ENCODE measurements at places on chromosomes 13 and 19.

DNA sequence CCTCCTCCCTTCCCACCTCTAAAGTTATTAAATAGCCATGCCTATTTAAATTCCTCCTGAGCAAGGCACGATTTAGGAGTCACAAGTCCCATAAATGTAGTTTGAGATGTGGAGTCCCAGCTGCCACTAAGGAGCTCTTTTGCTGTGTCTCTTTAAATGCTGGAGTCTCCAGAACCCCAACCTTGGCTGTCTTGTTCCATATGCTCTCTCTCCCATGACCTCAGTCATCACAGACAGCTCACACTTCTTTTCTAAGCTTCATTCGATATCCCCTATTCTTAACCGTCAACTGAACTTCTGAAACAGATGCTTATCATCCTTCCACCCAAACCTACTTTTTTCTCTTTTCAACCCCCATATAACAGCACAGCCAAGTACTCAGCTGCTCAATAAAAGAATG lies 197.1 kb downstream of the VWA8 start:
- no peak for DNase-seq

- no peak for DNase-seq
These were observed 16.5 kb downstream of the MAU2 start for GRCh38 chr19:19337120-19337519.

DNA sequence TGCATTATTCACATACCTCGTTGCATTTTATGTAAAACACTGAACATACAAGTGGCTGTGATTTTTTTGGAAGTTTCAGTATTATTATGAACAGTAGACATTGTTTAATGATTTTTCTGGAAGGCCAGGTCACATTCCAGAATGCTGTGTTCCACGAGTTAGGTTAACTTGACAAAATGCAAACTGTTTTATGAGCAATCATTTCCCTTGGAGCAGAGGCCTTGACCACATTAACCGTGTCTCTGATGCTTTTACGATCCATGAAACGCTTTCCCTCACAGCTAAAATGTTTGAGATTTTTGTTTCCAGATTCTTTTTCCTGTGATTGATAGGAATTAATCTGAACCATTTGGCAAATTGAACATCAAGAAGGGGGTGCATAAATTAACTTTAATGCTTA lies 57.8 kb downstream of the MBNL2 start:
- DNase-seq, result no peak

DNA sequence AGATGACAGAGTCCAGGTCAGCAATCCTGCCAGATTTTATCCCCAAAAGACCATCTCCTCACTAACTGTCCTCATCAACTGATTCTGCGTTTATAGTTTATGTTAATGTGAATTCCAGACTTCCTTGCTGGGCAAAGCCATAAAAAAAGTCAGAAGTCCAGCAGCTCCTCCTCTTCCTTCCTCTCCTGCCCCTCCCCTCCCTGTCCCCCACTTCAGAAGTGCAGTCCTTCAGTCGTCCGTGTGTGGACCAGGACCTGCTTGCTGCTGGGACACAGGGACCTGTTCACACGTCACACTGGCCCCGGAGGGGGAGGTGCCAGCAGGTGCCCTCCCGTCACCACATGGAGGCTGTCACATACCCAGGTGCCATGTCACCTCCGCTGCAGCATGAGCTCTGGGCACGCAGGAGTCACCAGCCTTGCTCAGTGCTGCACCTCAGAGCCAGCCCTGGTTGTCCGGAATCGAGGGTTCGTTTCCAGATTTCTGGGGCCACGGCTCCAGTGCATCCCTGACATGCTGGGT lies 4.0 kb upstream of the MCF2L start:
- DNase-seq, result no peak

DNA sequence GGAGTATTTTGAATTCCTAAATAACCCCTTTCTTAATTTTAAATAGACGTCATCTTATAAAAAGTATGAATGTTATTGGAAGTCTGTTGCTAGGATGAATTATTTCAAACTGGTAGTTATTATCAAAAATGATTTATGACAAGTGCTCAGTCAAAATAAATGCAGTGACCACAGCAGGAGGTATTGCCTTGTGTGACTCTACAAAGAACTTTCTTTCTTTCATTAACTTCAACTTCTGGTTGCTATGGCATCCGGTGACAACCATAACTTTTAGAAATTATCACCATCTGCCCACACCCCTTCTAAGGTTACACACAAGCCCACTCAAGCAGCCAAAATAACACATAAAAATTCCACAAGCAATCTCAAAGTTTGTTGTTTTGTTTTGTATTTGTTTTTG lies 189.9 kb downstream of the DACH1 start:
- no peak for DNase-seq

DNA sequence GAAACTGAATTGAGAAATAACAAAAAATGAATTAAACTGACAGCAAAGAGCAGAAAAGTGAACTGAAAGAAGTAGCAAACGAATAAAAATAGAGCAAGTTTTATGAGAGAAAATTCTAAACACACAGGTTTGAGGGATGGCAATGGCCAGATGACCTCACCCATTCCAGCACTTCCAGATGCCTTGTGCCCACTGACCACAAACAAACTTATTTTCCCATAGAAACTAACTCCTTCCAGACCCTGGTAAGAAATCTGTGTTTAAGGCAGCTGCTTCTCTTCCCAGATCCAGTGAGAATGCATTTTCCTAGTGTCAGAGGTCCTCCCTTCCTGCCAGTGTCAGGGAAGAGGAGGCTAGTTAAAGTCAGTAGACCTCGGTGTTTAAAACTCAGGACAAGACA lies 51.7 kb downstream of the RXFP2 start:
- no peak for DNase-seq

GRCh38 chr19:30320916-30321315 lies 51.3 kb upstream of the ZNF536 start:
- no peak for DNase-seq

DNA sequence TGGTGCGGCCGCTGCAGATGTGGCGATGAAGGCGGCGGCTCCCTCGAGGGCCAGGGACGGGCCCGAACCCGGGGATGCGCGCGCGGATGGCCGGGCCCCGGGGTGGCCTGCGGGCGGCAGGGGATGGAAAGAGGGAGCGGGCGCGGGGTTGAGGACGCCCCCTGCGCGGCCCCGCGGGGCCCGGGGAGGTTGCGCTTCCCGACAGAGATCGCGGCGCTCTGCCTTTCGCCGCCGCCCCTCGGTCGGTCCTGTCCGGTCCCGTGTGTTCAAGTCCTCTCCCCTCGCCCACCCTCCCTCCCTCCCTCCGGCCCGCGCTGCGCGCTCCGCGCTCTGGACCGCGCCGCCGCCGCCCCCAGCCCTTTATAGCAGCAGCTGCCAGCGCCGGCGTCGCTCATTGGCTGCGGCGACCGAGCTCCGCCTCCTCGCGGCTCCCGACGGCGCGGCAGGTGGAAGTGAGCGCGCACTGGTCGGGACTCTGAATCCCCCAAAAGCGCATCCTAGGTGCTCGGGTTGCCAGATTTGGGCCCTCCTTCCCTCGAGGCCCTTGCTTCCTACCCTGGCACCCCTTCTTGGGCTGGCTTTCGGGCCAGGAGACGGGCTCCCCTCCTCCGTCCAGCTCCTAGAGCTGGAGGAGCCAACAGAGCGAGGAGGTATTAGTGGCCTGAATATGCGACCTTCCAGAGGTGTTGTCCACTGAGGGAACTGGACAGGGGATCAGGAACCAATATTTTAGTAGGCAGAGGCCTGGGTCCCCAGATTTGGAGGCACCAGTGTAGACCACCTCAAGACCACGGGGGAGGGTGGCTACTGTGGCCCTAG lies at the start of gene ELAVL3:
Gene ELAVL3 (minus strand): TSS at position 332 of the 819 bp plus-strand sequence. CDS start 438 bp downstream, outside the sequence.
- no peak for DNase-seq

DNA sequence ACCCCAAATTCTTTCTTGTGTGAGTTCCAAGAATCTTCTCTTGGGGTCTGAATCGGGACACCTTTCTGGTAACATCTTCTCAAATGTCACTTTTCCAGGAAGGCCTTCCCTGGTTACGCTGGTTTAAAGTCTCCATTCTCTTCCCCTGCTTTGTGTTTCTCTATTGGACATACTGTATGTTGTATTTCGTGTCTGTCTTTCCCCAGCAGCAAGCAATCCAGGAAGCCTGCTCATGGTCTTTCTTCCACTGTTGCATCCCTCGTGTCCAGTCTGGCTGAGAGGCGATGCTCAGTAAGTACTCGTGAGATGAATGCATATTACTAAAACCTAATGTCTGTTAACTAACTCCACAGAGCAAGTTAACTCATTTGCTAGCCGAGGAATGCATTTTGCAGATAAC lies 43.7 kb downstream of the RFXAP start:
- DNase-seq, result no peak

- no peak for DNase-seq
These were observed 2.5 kb downstream of the URI1 start for GRCh38 chr19:29944390-29945012.

DNA sequence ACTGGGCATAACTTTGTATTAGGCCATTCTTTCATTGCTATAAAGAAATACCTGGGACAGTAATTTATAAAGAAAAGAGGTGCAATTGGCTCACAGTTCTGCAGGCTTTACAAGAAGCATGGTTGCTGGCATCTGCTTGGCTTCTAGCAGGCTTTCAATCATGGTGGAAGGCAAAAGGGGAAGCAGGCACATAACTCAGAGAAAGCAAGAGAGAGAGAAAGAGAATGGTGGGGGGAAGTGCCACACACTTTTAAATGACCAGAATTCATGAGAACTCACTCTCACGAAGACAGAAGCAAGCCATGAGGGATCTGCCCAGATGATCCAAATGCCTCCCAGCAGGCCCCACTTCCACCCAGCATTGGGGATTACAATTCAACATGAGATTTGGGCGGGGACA lies 179.7 kb downstream of the SPRY2 start:
- no peak for DNase-seq

DNA sequence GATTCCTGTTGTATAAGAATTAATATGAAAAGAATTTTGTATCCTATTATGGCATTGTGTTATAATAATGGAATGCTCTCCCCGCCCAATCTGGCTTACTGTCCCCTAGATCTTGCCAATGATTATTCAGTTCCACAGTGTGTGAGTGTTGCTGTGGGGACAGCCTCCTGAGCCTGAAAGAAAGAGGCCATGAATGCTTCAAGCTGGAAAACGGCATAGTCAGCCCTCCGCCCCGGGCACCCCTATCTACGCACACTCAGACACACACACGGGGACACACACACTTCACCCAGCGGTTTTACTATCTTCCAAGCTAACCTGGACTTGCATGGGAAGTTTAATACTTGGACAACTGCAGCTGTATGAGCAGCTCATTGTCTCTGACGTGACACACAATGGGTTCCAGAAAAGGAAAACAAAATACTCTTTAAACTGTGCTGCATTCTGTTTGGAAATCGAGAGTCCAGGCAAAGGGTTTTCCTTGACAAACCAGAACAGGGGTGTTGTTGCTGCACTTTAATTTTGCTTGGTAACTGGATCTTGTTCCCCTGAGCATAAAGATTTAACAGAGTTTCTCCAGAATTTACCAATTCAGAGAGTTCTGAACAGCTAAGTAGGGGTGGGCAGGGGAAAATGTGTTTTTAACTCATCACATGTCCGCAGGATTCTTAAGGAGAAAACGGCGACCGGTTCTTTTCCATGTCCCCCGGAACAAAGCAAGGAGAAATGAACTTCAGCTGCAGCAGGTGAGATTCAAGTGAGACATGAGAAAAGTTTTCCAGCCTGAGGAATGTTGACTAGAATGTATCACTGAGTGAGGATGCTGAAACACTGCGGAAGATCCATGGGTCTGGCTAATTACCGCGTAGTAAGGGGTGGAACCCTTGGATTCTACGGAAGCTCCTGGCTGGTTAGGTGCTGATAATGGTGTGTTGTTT lies 472.9 kb downstream of the FOXO1 start:
- no peak for DNase-seq

- peak; percentile 54 for DNase-seq
These were observed 2.4 kb downstream of the CRLF1 start for GRCh38 chr19:18603958-18604819.

DNA sequence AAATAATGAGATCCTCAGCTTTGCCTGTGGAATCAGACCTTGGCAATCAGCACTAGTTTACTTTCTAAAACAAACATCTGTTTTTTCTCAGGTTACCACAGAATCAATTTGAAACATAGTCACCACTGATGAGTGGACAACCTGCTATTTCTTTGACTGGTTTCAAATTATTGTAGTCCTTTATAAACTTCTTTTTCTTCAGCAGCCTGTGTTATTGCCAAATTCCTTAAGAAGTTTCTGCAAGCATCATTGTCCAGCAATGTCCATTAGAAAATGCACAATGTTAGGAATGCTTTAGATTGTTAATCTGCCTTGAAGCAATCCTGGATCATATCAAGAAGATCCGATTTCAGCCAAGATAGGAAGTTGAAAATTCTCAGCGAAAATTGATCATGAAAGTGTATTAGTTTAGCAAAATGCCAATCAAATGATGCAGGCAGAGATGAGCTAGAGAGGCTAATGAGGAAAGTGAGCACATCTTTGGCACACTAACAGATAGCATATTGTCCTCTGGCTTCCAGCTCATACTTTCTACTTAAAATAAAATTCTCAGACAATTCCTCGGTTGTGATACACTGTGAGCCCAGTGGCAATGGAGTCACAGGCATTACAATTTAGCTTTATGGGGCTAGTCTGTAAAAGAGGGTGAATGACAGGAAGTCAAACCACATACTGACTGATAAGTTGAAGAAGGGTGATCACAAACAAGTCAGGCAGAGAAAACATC lies 270.6 kb downstream of the SLITRK6 start:
- no peak for DNase-seq

DNA sequence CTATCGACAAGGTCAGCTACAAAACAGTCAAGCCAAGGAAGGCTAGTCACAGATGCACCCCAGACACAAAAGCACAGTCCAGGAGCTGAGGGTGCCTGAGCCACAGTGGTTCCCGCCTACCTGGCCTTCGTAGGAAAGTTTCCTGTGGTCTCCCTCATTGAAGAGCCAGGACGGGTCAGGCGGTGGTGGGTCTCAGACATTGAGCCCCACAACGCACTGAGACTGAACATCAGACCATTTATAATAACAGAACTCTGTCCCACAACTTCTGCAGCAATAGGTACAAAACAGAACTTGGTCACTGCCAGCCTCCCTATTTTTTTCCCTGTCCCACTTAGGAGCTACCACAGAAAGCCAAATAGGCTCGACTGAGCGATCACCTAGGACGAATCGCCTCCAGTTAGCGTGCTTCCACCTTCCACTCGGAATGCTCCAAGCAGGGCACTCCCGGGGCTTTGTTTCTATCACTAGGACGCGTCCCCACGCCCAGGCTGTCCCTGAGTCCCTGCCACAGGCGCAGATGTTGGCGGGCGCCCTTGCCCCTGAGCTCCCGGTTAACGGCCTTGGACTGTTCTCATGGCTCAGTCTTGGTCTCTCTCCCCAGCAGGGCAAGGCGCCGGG lies 640 bp upstream of the ZNF544 start:
- no peak for DNase-seq

GRCh38 chr19:54572696-54573311 lies 786 bp upstream of the LILRA2 start:
- DNase-seq, result no peak

- no peak for DNase-seq
These were observed 344.6 kb downstream of the DNAJC15 start for GRCh38 chr13:43368003-43368402.

DNA sequence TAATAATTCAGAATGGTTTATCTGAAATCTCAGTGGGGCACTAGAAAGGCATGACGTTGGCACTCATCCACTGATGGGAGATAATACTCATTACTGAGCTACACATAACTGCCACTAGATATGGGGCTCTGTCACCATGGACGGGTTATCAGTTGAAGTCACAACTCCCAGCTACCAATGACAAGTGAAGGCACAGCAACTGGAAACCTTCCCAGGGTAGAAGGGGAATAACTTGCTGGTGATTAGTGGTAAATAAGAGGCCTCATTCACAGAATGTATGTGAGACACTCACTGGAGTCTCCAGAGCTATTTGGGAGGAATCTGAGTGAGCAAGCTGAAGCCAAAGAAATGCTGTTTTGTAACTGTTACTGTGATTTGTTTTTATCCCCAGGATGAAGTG lies 249.6 kb downstream of the ENOX1 start:
- no peak for DNase-seq
